ENCODE measurements at places on chromosomes 6 and 20.

- DNase-seq = no peak
- H3K27ac ChIP-seq = peak overlapping the region; percentile 28
- no peak overlapping the region for H3K4me3 ChIP-seq
- peaks cover 21% of the 10 kb centered on the region for H3K4me1 ChIP-seq
- no peaks in the 10 kb centered on the region for H3K36me3 ChIP-seq
Measured at GRCh38 chr6:108454356-108454755, 106.4 kb upstream of the FOXO3 start.

- no peak overlapping the region for H3K27ac ChIP-seq
- no peaks in the 10 kb centered on the region for H3K4me1 ChIP-seq
- no peak for DNase-seq
- no peak overlapping the region for H3K4me3 ChIP-seq
Measured at GRCh38 chr20:20096421-20096820, 44.1 kb downstream of the CFAP61 start.

DNA sequence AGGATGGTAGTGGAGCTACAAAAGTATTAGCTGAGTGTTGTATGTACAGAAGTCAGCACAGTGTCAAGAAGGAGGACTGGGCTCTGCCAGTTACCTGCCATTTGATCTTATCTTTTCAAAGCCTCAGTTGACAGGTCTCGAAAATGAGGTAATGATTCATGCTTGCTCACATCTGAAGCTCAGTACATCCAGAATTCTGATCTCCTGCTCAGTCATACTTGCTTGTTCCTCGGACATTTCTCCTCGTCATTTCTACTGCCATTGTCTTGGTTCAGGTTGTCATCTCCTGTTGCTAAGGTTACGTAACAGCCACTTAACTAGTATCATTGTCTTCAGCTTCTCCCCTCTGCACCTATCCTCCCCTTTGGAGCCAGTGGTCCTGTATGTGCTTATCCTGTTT, 89.5 kb downstream of the SLX4IP start:
- H3K4me3 ChIP-seq = no peak overlapping the region
- no peak for DNase-seq
- no peaks in the 10 kb centered on the region for H3K4me1 ChIP-seq
- H3K36me3 ChIP-seq = no peaks in the 10 kb centered on the region
- H3K27me3 ChIP-seq = no peaks in the 10 kb centered on the region

GRCh38 chr20:63636752-63637628, 10.1 kb upstream of the GMEB2 start:
- no peaks in the 10 kb centered on the region for H3K27me3 ChIP-seq
- no peak overlapping the region for H3K4me3 ChIP-seq
- no peak for DNase-seq
- no peaks in the 10 kb centered on the region for H3K36me3 ChIP-seq
- H3K4me1 ChIP-seq = no peaks in the 10 kb centered on the region

DNA sequence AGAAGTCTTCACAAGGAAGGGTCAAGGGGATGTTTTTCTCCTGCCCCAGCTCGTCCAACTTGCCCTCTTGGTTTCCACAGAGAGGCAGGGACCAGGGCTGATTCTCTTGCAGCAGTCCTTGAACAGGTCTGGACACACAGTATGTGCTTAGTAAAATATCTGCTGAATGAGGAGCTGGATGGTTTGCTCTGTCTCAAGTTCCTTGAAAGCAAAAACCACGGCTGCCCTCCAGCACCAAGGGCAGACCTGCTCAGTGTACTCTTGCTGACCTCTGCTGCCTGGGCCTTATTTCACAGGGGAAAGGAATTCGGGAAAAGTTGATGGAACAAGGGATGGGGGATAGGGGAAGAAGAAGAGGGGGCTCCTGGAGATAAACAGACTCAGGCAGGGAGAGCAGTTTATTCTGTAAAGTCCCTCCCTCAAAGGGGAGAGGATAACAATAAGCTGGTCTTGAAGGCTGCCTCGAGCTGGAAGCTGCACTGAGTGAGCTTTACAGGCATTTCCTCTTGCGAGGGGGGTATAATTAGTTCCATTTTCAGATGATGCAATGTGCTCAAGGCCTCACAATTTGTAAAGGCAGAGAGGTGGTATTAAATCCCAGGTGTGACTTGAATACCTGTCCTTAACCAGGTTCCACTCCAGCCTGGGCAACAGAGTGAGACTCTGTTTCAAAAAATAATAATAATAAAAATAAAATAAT, 10.3 kb downstream of the KCNK5 start:
- H3K4me1 ChIP-seq = no peaks in the 10 kb centered on the region
- no peak overlapping the region for H3K27ac ChIP-seq
- H3K27me3 ChIP-seq = no peaks in the 10 kb centered on the region
- no peak overlapping the region for H3K4me3 ChIP-seq
- H3K36me3 ChIP-seq = no peaks in the 10 kb centered on the region

- H3K4me3 ChIP-seq = no peak overlapping the region
- no peak for DNase-seq
- H3K27me3 ChIP-seq = no peaks in the 10 kb centered on the region
- H3K36me3 ChIP-seq = no peaks in the 10 kb centered on the region
Measured at GRCh38 chr6:16953905-16954304, 147.9 kb upstream of the STMND1 start.

DNA sequence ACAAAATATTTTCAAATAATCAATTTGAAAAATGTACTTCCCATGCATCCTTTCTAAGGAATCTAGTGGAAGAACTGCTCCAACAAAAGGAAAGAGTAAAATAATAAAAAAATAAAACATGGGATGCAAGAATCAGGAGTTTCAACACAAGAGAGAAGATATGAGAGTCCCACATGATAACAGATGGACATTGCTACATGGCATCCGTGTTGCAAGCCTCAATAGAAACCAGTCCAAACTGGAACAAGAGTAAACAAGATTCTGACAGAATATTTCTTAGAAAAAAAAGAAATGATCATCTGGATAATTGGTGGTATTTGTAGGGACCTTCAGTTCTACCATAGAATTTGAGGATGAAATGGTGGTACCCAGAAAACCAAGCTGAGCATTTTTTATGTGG, 186.8 kb downstream of the FRK start:
- no peaks in the 10 kb centered on the region for H3K36me3 ChIP-seq
- no peak overlapping the region for H3K27ac ChIP-seq
- H3K4me3 ChIP-seq = no peak overlapping the region
- no peaks in the 10 kb centered on the region for H3K4me1 ChIP-seq
- no peaks in the 10 kb centered on the region for H3K27me3 ChIP-seq

DNA sequence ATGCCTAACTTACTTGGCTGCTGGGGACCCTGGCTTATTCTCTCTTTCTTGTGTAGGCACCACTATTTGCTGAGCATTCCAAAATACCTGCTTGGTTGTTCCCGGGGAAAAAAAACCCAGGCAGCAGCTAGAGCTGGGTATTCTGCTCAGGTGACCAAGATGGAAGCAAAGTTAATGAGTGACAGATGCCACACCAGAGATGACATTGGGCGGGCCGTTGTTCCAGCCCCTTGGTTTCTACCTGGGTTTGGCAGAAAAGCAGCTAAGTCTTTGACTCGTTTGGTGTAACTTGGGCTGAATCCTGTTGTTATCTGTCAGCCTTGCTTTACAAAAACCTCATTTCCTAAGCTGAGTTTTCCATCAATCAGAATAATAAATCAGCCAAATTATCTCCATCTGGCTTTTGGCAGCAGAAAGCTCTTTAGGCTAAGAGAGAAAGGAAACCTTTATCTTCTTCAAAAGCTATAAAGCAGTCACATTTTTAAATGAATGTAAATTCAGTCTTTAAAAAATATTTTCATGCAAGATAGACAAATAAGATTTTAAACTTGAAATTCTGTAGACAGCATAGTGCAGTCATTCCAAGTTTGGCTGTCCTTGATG, 202.0 kb upstream of the GMDS start:
- H3K4me3 ChIP-seq = no peak overlapping the region
- no peak for DNase-seq
- no peaks in the 10 kb centered on the region for H3K36me3 ChIP-seq

GRCh38 chr20:18754030-18754652, 59.4 kb upstream of the SCP2D1 start:
- H3K27ac ChIP-seq = peak overlapping the region; percentile 65
- peak; percentile 92 for DNase-seq
- H3K36me3 ChIP-seq = no peaks in the 10 kb centered on the region
- no peaks in the 10 kb centered on the region for H3K27me3 ChIP-seq
- H3K4me3 ChIP-seq = no peak overlapping the region
- peaks cover 37% of the 10 kb centered on the region for H3K4me1 ChIP-seq

- DNase-seq = no peak
- peaks cover 17% of the 10 kb centered on the region for H3K4me1 ChIP-seq
- H3K36me3 ChIP-seq = no peaks in the 10 kb centered on the region
- H3K27me3 ChIP-seq = no peaks in the 10 kb centered on the region
Measured at GRCh38 chr6:112800439-112800838, 453.3 kb downstream of the RFPL4B start.

GRCh38 chr6:146341493-146342230, 202.0 kb upstream of the RAB32 start:
- no peak overlapping the region for H3K27ac ChIP-seq
- no peaks in the 10 kb centered on the region for H3K4me1 ChIP-seq
- no peaks in the 10 kb centered on the region for H3K27me3 ChIP-seq
- H3K4me3 ChIP-seq = no peak overlapping the region
